ENCODE measurements at places on chromosomes 1 and 21.

DNA sequence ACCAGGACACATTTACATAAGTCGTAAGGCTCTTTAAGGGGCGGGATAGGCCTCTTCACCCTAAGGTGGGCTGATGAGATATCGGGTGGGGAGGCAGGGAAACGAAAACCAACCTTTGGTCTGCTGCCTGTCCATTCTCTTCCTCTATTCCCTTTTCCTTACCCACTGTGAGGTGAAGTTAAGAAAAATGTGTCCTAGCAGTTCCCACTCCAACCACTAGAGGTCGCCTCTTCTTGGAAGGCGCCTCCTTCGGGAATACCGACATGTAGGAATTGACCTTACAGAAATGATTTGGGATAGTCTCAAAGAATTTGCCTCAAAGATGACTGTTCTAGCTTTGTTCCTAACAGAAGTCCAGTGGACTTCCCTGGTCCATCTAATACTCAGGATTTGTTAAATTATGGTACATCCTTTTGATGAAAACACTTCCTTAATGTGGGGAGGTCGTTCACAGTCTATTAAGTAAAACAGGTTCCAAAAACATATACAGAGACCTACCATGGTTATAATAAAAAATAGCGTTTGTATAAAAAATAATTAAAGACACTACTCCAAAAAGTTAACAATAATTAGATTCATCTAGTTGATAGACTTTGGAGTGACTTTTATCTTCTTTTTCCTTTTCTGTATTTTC, 14.1 kb downstream of the AZIN2 start:
- DNase-seq, result peak; percentile 40

- DNase-seq, result no peak
These were observed 1.5 kb downstream of the CENPF start for GRCh38 chr1:214604523-214604922.

DNA sequence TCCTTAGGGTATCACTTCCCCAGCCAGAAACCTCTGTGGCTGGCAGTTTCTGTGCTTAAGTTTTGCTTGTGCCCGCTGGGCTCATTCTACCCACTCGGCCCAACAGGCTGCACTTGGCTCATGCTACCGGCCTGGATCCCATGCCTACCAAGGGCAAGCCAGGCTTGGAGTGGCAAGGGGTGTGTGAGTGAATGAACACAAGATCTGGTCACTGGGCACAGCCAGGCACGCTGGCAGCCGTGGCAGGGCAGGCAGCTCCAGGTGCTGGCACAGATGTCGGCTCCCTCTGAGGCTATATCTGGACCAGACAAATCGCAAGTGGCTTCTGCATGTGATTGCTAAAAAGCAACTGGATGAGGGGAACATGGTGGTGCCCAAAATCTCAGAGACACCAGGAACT, 740.5 kb upstream of the B3GALT2 start:
- no peak for DNase-seq

GRCh38 chr1:164771041-164771618, 212.1 kb downstream of the PBX1 start:
- DNase-seq, result no peak

- DNase-seq, result peak; percentile 83
These were observed 47.6 kb downstream of the B3GALT5 start for GRCh38 chr21:39660191-39660980.

- peak; percentile 98 for DNase-seq
These were observed 52.4 kb upstream of the USP1 start for GRCh38 chr1:62384276-62385005.

GRCh38 chr21:29301691-29302090, 3.0 kb downstream of the BACH1 start:
- DNase-seq, result no peak

DNA sequence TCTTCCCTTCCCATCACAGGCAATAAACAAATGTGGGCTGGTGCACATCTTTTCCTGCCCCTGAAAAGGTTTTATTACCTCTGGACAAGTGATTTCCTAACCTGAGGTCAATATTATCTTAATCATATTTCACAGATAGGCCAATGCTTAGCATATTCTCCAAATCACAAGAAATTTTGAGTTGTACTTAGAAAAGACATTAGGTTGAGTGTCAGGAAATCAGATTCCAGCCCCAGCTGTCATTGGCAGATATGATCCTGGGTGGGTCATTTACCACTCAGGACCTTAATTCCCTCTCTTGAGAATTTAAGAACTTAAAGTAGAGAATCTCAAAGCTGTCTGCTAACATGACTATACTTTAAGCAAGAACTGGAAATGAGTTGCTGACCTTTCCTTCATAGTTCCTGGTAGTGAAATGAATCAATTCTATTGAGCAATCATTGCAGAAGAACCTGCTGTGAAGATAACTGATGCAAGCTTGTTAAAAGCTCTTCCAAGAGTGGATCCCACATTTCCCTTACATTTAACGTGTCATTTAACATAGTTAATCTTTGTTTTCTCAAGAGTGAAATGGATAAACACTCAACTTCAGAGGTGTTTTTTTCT, 46.4 kb upstream of the CR2 start:
- no peak for DNase-seq

GRCh38 chr1:77370161-77370560, 88.3 kb downstream of the AK5 start:
- no peak for DNase-seq

DNA sequence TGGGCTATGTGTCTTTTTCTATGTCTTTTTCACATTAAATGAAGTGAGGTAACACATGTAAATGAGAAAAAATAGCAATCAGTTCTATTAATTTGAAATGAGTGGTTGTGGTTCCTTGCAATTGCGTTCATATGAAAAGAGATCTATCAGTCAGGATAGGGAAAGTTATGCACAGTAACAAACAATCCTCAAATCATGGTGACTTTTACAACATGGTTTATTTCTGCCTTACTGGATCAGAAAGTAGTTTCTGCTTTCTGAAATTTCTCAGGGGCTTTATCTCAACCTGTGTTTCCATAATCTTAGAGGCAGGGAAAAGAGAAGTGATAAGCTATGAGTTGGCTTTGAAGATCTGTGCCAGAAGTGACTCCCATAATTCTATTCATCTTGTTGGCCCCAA, 39.0 kb downstream of the DOP1B start:
- no peak for DNase-seq

DNA sequence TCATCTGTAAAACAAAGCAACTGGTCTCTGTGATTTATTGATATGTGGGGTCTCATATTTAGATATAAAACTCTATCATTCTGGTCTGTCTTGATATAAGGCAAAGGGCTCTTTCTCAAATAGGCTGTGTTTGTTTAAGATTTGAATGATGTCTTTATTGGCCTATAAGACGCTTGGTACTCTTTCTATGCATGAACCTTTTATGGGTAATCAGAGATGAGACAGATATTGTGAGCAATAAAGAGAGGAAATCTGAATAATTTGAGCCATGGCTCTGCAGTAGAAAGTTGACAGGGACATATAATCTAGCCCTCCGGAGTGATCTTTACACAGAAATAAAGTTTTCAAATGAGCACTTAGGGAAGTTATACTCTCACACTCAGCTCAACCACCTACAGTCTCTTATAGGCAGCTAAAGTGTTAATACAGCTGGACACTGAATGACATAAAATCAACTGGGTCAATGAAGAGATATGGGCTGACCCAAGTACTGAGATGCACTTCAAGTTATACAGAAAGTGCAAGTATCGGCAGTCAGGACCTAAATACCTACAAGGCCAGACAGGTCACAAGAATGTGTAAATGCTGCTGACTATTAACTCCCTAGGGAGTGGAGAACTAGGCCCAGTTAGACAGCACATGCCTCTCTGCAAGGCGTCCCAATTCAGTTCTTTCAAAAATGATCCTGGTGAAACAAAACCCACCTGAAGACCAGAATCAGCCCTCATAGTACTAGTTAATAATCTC, 111.0 kb downstream of the PTPN14 start:
- no peak for DNase-seq

DNA sequence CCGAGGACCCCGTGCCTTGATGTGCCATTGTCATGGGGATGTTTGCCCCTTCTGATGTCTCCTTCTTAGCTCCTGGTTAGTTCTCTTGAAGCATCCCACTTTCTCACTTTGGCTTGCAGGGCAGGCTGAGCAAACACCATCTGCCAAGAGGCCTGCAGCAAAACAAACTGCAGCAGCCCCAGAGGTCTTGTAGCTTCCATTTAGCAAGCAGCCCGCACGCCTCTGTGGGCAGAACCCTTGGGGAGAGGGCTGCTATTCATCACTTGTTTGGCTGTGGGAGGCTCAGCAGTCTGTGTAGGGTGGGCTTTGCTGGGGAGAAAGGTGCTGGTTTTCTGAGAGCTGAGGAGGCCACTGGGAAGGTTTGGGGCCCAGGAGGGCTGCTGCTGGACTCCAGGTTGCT, 56.7 kb downstream of the KCNC4 start:
- DNase-seq, result peak; percentile 20

DNA sequence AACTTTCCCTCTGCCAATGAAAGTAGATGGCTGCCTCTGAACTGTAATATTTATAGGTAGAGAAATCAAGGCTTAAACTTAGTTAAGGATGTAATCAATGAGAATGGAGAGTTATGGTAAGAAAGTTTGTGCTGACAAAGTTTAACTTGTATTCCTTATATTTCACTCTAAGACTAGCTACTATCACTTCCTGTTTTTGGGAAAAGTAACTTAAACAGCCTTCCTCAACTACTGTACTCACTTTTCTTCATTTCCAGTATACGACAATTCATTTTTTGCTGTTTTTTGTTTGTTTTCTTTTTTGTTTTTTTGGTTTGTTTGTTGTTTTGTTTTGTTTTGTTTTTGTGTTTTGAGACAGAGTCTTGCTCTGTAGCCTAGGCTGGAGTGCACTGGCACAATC, 3.7 kb downstream of the RGS18 start:
- no peak for DNase-seq

- no peak for DNase-seq
These were observed 536.4 kb upstream of the PTBP2 start for GRCh38 chr1:96185181-96185580.

DNA sequence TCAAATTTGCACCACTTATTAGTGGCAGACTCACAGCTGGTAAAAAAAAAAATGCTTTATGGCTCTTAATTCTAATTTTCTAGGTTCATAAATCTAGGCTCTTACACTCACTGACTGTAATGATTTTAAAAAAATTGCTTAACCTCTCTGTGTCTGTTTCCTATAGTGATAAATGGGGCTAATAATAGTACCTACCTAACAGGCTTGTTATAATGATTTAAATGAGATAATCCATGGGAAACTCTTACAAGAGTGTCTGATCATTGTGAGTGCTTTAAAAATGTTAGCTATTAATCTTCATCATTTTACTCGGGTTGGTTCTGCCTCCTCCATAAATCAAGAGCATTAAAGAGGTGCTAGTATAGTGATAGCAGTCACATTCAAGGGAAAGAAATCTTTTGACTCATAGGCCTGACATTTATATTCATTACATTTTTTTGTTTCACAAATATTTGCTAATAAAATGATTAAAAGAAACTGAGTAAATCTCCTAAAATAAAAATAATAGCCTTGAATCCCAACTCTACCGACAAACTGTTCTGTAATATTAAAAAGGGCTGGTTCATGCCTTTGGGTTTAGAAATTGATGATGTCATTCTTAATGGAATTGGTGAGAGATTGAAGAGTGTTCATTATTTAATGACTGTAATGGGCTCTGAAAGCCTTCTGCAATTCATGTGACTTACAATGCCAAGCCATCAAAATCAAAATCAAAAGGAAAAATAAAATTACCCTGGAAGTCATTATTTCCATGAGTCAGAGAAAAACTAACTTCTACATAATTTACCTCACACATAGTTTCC, 93.9 kb upstream of the PALMD start:
- DNase-seq, result no peak

GRCh38 chr1:3869751-3870301, 12.6 kb downstream of the DFFB start:
- no peak for DNase-seq

DNA sequence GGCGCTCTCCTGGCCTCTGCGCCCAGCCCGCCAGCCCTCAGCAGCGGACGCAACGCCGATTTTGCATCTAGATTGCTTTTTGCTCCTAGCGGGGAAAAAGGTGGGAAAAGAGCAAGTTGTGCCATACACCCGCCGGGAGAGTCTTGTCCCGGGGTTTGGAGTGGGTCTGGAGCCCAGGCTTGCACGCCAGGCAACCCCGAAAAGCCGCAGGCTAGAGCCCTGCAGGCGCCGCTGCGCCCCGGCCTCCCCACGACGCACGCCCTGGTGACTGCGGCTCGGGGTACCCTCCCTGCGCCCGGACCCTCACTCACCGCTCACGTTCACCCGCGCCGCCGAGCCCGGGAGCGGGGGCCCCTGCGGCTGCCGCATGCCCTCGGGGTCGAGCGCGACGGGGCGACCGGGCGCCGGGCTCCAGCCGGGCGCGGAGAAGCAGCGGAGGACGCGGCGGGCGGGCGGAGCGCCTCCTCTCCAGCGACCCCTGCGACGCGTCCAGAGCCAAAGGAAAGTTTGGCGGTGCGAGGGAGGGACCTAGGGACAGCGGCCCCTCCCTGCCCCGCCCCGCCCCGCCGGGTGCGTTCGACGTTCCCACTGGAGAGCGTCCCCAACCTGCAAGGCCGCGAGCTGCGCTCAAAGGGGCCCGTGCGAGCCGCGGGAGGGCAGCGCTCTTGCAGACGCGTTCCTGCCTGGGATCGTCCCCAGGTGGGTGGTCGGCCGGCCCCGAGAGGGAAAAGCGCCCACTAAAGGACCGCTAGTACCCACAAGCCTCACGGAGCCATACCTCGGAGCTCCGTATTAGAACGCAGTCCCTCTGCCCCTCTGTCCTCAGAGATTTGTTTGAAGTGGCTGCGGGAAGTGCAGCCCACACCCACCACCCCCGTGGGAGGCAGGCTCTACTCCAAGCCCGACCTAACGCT, at the start of gene LPAR3:
Gene LPAR3, minus strand, starts transcription at position 502 of the 914 bp plus-strand sequence. CDS start 27,086 bp downstream, outside the sequence.
- DNase-seq, result peak; percentile 31

GRCh38 chr1:238060061-238060460, 169.3 kb upstream of the ZP4 start:
- no peak for DNase-seq

- peak; percentile 76 for DNase-seq
These were observed 756 bp downstream of the PHGDH start for GRCh38 chr1:119712342-119713038.

DNA sequence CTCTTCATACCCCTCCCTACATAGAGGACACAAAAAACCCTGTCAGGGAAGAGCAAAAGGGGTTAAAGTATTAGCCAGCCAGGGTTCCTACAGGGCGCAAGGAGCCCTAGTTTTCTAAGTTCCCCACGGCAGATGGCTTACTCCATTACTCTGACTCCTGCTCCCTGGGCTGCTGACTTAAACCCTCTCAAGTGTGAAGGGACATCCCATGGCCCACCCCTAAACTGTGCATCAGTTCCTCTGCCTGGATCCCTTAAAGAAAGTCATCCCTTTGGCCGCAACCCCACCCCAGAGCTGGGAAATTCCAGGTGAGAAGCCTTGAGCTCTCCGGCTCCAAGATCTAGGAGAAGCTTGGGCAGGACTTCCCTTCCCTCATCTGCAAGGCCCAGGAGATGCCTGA, 236.0 kb downstream of the TOMM20 start:
- no peak for DNase-seq

DNA sequence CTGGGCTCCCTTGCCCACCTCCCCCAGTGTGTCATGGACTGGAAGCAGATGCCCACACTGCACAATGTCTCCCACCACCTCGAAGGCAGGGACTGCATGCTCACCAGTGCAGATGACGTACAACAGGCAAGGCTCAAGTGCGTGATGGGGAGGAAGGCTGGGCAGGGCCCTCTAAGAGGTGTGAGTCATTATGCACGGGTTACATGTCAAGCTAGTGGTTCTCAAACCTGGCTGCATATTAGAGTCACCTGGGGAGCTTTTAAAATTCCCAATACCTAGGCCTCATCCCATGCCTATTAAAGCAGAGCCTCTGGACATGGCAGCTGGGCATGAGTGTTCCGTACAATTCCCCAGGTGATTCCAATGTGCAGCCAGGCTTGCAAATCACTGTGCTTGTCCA, 137.9 kb upstream of the NGF start:
- DNase-seq, result peak; percentile 92

Data from DMS79 treated with DMSO at 0.1 percent for 48 hours (cell line).